ENCODE measurements at places on chromosomes 2 and 18.

DNA sequence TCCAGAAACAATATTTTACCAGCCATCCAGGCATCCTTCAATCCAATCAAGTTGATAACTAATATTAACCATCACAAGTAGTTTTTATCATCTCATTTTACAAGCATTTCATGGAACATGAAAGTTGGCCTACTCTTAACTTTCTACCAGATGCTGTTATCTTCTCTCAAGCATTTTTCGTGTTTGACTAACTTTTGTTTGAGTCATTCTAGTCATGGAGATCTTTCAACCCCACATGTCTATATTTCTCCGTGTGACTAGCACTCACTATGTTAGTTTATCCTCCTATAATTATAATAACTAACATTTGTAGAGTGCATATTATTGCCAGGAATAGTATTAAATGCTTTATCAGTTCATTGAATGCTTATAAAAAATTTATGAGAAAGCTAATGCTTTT, 307.0 kb upstream of the CWC22 start:
- no peak for DNase-seq

- no peak for DNase-seq
These were observed 60.9 kb downstream of the STK39 start for GRCh38 chr2:168186452-168186851.

DNA sequence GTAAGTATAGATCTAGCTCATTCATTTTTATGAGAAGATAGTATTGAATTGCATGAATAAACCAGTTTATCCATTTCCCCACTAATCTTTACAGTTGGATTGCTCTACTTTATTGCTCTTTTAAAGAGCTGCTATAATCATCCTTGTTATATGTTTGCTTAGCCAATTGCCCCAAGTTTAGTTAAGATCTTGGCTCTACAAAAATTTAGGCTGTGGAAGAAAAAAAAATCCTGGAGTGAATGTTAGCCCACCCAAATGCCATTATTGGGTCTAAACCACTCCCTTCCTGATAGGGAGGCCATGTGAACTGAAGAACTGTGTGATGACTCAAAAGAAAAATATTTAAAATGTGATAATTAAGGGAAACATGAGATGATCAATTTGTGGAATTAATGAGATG, 2.9 kb downstream of the ALS2 start:
- DNase-seq, result no peak

- DNase-seq, result no peak
These were observed 333.8 kb downstream of the ALK start for GRCh38 chr2:29587402-29588190.

Data from AG04449 (cell line).